ENCODE measurements at places on chromosomes 3 and 15.

DNA sequence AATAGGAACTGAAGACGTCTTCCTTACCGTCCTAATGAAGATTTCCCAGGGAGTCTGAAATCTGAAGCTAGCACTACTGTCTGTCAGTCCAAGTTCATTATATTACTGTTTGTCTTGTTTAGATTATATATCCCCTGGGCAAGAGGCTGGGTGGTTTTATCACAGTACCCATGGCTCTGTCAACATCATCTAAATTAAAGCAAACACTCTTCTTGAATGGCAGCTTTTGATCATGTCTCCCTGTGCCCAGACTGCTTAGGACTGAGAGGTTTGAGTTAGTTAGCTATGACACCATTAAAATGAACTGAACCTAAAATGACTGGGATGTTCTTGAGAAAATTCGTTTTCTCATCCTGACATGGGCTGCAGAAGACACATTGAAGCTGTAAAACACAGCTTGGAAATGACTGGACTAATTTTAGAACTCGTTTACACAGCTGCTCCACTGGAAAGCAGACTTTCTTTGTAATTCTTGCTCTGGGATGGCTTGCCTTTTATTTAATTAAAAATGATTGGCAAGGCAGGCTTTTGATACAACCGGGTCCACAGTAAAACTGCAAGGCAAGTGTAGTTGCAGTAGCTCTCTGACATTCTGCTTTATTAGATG lies 243.5 kb downstream of the MFSD1 start:
- DNase-seq: peak; percentile 46

DNA sequence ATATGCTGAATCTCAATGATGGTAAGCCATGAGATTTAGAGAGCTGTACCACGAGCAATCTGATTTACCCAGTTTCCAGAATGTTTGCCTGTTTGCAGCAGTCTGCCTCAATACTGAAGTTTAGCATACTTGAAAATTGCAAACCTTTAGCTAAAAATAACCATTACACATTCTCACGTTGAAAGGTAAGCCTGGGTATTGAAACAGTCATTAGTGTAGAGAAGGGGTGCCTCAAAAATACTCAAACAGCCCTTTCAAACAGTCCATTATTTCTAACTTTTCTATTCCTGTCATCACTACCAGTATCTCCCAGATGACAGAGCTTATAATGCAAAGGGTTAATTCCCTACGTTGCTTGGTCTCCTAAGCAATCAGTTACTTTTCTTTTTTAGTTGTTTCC lies 111.8 kb upstream of the MBNL1 start:
- DNase-seq: no peak

DNA sequence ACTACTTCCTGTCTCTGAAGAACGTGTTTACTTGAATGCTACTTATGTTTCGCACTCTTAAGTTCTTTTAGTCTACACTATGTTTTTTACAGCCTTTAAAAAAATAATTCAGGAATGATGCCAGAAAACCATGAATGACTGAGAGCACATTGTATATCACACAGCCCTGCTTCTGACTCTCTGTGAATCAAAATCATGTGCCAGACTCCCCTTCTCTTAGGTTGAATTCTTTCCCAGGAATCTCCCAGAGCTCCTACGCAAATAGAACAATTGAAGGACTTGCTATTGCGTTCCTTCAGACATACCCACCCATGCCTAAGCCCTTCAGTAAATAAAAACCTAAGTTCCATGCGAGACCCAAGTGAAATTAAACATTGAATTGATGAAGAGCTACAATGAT lies 782.0 kb upstream of the ALCAM start:
- DNase-seq: no peak

DNA sequence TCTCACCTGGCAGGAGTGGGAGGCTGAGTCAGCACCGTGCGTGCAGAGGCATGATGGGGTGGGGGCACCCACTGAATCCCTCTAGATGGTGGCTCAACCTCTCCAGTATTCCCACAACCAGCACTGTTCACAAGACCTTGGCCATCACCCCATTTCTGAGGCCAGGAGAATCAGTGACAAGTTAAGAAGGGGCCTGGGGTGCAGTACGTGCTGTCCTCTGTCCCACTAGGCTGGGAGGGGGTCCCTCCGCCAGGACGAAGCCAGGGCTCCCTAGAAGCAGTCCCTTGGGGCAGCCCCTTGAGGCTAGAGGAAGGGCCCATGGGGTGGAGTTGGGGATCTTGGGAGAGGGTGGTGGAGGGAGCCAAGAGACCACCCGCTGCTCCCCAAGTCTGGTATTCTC lies 4.8 kb downstream of the MYL3 start:
- no peak for DNase-seq

DNA sequence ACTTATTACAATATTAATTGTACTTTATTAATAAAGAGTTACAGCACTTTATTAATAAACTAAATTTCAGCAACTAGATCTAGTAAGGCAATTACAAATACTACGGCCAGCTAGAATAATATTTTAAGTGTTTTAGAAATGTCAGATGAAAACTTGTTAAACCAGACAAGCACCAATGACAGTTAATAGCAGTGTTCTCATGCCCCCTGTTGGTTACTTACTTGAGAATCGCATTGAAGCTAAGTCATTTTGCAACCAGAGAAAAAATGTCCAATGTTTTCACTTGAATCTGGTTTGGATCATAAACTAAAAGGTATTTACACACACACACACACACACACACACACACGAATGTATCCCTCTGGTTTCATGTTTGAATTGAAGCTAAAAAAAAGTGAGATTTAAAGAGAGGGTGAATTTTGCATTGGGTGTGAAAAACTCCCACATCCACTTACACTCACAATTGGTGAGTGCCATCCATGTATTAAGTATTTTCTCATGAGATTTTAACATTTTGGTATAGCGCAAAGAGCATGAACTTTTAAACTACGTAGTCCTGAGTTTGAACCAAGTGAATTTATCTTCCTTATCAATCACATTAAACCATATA lies 347.7 kb downstream of the ZBBX start:
- DNase-seq: peak; percentile 65

DNA sequence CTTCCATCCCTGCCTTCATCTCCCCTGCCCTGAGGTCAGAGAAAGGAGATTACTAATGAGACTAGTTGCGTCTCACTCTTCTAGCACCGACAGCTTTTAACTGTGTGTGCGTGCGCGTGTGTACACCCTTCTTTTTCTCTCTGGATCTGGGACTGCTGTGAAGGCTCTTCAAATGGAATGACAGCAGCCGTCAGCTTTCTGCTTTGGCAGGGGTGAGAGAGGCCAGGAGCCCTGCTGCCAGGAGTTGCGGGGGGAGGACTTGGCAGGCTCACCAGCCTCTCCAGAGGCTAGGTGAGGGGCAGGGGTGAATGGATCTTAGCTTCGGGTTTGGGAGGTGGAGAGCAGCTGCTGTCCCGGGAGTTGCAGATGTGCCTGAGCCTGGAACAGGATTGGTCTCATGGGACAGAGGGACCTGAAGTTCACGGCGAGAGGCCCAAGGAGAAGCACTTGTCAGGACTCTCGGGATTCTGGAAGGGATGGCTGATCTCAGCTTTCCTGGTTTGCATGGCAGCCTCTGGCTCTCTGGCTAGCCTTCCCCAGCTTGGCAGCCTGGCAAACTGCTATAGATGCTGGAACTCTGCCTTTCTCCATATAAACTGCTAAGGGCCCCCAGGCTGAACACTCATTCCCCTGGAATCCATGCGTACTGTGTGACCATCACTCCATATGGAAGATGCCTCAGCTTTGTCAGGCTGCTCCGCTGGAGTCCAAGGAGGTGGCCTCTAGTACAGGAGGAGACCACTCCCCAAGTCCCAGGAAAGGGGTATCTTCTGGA lies 16.6 kb downstream of the TEX264 start:
- no peak for DNase-seq

DNA sequence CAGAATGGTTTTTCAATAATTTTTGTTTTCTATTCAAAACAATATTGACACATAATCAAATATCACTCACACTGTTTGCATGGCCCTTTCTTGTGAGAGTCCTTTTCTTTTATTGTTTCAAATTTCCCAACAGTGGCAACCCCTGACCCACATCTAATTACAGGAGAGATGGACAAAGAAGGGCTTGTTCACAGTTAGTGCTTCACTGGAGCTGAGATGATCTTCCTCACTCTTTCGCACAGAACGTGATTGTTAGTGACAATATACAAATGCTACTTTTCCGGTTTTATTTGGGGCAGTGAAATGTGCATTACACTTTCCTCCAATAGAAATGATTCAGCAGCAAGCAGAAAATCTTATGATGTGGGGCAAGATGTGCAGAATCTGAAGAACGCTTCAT lies 38.6 kb upstream of the TTC14 start:
- no peak for DNase-seq

DNA sequence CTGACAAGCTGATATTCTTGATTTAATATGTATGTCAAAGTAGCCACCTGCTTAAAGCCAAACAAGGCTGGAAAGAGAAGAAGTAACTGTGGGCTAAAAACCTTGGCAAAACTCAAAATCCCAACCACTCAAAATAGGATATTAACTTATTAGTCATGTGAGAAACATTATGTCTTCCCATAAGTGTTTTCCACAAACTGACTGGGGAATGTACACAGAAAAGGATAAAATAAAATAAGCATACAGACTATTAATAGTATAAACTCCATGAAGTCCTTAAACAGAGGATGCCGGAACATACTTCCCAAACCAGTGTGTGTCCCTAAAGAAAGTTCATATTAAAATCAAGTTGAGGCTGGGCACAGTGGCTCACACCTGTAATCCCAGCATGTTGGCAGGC lies 263.7 kb upstream of the THBS1 start:
- DNase-seq: no peak

GRCh38 chr3:134336587-134336986 lies 37.7 kb downstream of the AMOTL2 start:
- DNase-seq: no peak

DNA sequence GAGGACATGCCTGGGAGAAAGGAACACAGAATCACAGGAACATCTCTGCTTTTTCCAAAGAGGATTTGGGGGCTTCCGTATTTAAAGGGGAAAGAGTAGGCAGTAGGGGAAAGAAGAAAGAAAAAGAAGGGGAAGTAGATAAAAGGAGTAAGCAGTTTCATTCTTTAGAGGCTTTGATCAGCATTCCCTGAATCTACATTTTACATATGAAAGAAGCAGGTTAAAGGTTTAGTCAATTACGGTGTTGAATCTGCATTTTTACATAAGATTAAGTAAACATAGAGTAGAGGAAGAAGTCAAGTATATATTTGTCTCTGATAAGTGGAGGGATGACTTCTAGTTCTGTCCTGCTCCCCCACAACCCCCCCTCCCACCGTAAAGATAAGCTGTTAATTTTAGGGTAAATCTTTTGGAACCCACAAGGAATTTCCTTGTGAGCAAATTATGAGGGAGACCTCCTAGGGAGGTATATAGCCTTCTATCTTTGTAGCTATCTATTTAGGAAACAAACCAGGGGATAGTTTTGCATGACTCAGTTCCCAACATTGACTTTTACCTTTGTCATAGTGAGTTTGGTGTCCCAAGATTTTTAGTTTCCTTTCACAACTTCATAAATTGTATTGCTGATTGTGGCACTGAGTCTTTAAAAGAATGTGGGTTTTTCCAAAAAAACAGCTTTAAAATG lies 8.7 kb upstream of the P2RY12 start:
- no peak for DNase-seq

GRCh38 chr3:67018105-67018788 lies 20.1 kb downstream of the KBTBD8 start:
- no peak for DNase-seq

DNA sequence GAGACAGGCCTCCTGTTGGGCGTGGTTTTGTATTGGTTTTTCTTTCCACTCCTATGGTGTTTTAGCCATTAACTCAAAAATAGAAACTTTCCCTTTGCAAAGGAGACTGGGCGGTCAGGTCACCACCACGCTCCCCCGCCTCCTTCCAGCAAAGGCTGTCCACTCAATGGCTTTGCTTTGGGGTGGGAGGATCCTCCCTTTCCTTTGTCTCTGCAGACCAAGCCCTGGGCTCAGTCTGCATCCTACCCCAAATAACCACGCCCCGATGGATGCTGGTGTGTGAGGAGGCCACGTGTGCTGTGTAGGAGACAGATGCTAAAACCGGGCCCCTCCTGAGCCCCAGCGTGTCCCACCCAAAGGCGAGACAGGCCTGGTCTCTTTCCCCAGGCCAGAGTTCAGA lies 68.5 kb downstream of the GRIP2 start:
- DNase-seq: no peak

GRCh38 chr15:52856286-52856685 lies 66.2 kb upstream of the ONECUT1 start:
- DNase-seq: no peak

DNA sequence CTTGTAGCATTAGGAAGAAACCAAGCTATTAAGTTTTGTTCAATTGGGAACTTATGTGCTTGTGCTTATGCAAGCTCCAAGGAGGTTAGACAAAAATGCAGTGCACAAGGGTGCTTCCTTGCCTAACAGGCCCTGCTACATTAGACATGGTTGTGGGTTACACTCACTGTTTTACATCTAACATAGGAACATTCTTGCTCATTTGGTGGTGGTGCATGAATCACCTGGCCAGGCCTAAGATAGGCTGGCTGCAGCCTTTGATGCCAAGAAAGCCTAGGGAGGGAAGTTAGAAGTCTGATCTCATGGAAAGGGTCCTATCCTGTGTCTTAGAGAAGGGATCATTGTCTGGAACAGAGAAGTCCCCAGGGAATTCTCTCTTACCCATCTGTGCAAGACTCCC lies 43.5 kb downstream of the CA12 start:
- no peak for DNase-seq
